Midbrain (tissue), 1 donor: ENCODE measurements at places on chromosomes 11 and 22.

GRCh38 chr11:132941761-132942160, 590.5 kb downstream of the OPCML start:
- no peak for DNase-seq

- no peak for DNase-seq
Measured at GRCh38 chr11:967995-968751, 42.5 kb downstream of the AP2A2 start.

- DNase-seq, result no peak
Measured at GRCh38 chr11:22405377-22405776, 67.2 kb downstream of the SLC17A6 start.

DNA sequence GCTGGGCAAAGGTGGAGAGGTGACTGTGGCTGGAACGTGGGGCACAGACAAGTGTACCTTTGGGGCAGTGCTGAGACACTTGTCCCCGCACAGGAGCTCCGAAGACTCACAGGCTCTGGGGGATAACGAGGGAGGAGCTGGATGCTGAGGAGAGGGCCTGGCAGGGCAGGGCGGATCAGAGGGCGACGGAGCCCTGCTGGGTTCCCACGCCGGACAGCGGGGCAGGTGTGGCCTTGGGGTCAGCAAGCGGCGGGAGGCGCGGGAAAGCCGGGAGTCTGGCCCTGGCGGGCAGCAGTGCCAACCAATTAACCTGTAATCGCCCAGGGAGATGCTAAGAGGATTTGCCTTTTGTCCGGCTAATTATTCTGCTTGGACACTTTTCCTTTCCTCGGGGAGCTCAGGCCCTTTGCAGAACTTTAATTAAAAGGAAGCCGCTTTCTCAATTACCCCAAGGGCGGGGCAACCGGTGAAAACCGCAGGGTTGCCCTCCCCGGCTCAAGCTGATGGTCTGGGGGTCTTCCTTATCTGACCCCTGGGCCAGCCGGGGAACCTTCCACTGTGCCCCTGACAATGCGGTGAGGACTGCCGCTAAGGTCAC, 71.5 kb downstream of the WNT7B start:
- DNase-seq, result no peak

DNA sequence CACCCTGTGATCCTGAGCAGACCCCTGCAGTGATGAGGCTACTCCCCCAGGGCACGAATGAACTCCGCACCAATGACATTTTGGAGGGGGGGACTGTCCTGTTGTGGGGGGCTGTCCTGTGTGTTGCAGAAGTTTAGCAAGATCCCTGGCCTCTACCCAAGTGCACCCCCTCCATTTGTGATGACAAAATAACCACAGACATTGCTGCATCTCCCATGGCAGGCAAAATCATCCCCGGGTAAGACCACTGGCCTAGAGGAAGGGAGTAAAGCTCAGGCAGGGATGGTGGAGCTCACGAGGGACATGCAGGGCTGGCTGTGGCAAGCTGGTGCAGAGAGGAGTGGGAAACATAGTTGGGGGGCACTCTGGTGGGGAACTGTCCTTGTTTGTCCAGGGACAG, 40.6 kb downstream of the NECTIN1 start:
- no peak for DNase-seq

- peak; percentile 17 for DNase-seq
Measured at GRCh38 chr22:36873614-36874308, 13.0 kb downstream of the NCF4 start.

GRCh38 chr11:10209326-10209725, 84.7 kb downstream of the SBF2 start:
- no peak for DNase-seq

- DNase-seq, result no peak
Measured at GRCh38 chr22:25645266-25645665, 80.8 kb downstream of the GRK3 start.

DNA sequence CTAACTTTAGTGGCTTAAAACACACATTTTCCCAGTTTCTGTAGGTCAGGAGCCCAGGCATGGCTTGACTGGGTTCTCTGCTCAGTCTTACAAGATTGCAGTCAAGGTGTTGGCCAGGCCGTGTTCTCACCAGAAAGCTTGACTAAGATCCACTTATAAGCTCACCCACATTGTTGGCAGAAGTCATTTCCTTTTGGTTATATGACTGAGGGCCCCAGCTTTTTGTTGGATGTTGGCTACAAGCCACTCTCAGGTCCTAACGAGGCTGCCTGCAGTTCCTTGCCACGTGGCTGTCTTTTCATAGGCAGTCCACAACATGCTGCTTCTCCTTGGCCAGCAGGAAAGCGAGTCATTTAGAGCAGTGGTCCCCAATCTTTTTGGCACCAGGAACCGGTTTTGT, 79.3 kb upstream of the CRTAM start:
- no peak for DNase-seq

DNA sequence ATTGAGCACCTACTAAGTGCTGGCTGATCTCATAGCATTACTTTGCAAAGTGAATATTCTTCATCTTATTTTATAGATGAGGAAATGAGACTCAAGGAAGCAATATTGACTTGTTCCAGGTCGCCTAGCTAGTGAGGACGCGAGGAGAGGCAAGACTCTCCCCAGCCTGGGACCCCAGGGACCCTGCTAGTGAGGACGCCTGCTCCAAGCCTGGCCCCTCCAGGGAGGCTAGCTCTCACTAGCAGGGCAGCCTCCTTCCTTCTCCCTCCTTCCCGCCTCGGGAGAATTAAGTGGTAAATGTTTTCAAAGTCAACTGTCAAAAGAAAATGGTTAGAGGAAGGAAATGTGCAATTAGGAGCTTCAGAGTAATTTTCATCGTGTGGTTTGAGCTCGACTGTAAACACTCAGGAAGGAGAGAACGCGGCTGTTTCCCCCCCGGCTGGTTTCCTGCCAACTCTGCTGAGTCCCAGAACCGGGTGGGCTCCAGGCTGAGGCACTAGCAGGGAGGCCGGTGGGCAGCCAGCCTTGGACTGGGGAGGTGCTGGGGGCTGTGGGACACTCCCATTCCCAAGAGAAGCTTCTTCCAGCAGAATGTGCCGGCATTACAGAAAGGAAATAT, 17.9 kb downstream of the MYEOV start:
- no peak for DNase-seq

- DNase-seq, result peak; percentile 83
Measured at GRCh38 chr22:24247564-24248344, 2.9 kb upstream of the GGT5 start.

- DNase-seq, result no peak
Measured at GRCh38 chr11:460331-461199, 10.5 kb downstream of the PTDSS2 start.

DNA sequence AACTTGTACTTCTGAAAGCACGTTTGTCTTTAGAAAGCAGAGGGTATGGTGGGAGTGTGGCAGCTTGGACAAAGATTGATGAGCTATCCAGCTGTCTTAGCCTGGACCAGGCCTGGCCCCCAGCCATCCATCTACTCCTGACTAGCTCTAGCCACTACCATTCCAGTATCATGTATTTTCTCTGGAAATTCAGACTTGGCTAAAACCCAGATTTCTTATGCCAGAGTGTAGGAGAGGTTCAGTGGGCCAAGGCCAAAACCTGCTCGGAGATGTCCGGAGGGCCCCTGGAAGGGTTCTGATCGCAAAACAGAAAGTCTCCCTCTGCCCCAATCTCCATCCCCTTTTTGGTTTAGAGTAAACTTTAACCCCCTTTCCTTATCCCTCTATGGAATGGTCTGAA, 24.8 kb upstream of the MTCH2 start:
- no peak for DNase-seq

GRCh38 chr11:69950120-69950519, 128.0 kb upstream of the ANO1 start:
- DNase-seq, result no peak
